NCI-H1417 (cell line): ENCODE measurements at places on chromosomes 7 and 10.

DNA sequence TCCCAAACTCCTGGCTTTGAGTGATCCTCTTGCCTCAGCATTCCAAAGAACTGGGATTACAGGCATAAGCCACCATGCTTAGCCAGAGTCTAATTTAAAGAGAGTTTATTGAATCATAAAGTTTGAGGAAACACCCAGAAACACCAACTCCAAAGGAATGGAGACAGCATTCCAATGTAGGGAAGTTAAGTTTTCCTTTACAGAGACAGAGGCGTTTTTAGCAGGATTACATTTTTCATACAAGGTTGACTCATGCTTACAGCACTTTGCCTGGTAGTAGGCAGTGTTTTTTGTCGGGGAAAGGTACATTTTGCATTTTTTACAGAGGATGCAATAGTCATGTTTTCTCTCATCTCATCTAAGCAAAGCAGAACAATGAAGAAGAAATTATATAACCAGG, 18.9 kb upstream of the OPN4 start:
- DNase-seq: no peak

- no peak for DNase-seq
These were observed 16.8 kb downstream of the OSBPL3 start for GRCh38 chr7:24963218-24963617.

GRCh38 chr7:159197066-159197975, 52.7 kb upstream of the VIPR2 start:
- peak; percentile 57 for DNase-seq

- no peak for DNase-seq
These were observed 1.3 kb upstream of the ZCCHC24 start for GRCh38 chr10:79446758-79447084.

DNA sequence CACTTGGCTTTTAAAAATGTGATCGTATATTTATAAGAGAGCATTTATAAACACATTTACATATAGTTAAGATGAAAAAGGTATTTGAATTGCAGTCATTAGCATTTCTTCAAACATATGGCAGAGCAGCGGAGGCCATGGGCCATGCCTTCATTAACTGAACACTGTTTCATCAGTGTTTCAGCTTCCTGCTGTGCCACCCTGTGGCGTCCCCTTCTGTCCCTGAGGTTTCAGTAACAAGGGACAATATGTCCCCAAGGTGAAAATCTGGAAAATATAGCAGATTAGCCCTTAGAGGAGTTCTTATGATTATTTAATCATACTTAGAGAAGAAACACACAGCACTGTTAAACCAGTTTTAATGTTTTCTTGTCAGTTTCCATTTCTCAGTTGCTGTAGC, 577.8 kb downstream of the ETV1 start:
- DNase-seq: peak; percentile 6

GRCh38 chr7:39248692-39249090, 271.0 kb downstream of the POU6F2 start:
- DNase-seq: no peak

DNA sequence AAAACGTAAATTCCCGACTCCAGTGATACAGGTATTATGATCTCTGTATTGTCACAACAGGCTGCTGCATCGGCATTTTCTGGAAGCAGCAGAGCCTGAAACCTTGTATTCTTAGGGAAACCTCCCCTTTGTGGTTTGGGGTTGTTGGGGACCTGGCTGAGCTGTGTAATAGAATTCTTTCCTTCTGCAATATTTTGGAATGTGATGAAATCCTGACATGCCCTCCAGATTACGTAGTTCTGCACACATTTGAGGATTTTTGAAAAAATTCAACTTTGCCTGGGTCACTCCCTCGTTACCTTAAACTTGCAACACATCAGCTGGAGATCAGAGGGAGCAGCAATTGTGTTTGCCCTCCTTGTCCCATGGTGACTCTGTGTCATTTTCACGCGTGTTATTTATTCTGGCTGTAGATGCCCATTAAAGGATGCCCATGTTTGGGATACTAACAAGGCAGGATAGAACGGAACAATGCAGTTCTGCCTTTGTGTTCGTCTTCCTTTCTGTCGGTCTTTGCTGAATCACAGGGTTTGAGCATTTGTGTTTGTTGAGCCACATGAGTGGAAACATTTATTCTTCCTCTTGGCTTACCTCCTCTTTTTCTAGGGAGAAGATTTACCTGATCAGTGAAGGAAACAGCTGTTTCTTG, 181.7 kb downstream of the TCF7L2 start:
- DNase-seq: no peak
